ENCODE measurements at places on chromosomes 4 and X.

DNA sequence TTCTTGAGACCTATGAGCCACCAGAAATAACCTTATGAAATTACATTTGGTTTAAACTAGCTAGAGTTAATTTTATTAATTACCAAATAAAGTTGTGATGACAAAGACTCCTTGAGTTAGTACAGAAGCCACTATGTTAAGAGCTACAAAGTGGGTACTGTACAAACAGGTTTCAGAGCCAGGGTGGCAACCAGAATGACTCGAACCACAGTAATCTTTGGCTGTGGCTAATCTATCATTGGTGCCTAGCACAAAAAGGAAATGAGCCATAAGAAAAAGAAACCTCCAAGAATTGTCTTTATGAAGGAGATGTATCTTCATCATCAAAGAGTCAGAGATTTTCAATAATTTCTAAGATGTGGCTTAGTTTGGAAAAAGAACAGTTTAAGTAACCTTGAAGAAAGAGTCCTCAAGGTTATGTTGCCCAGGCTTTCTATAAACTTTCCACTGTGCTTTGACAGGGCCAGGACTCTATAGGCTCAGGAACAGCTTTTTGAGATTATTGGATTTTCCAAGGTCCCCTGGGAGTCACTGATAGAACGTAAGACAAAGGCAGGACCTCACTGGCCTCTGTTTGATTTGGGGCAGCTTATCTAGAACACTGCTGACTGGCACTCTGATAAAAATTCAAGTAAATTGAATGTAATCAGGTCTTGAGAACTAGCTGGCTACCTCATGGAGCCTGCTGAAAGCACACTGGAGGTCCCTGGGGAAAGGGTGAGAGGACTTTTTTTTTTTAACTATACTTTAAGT, 777.7 kb downstream of the STIM2 start:
- no peak for DNase-seq

DNA sequence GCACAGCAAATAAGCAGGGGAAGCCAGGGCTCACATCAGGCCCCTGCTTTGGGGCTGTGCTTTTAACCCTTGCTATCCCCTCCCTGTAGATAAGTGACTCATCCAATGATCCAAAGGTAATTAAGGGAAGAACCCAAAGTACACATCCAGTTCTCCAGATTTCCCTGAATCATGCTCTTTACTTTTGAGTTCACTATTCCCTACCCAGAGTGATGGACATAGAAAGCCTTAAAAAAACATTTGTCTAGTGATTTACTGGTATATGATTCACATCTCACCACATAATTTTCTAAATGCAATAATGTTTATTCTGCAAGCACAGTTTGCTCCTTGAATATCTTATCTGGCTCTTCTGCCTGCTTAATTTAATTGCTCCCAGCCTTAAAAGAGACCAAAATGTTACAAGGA, 136.2 kb downstream of the PPP3CA start:
- DNase-seq: no peak

- no peak for DNase-seq
These were observed 10.1 kb downstream of the SCARB2 start for GRCh38 chr4:76203541-76203940.

DNA sequence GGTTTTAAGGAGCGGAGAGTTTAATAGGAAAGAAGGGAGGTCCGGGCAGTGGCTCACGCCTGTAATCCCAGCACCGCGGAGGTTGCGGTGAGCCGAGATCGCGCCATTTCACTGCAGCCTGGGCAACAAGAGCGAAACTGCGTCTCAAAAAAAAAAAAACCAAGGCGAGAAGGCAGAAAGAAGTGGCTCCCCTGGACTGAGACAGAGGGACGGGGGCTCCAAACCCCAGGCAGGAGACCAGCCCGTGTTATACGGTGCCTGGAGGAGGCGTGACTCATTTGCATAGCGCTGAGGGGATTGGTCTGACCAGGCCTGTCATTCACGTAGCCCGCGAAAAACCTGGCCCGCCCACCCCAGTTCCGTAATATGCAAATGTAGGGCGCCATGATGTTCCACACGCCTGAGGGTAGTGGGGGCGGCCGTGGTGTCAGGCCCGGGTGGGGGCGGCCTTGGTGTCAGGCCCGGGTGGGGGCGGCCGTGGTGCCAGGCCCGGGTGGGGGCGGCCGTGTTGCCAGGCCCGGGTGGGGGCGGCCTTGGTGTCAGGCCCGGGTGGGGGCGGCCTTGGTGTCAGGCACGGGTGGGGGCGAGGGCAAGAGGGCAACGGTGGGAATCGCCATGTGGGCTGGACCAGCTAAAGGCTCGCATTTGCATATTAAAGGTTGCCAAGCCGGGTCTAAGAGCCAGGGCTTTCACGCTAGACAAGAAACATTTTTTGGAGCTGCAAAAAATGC, 2.1 kb downstream of the PLCXD1 start:
- peak; percentile 94 for DNase-seq

DNA sequence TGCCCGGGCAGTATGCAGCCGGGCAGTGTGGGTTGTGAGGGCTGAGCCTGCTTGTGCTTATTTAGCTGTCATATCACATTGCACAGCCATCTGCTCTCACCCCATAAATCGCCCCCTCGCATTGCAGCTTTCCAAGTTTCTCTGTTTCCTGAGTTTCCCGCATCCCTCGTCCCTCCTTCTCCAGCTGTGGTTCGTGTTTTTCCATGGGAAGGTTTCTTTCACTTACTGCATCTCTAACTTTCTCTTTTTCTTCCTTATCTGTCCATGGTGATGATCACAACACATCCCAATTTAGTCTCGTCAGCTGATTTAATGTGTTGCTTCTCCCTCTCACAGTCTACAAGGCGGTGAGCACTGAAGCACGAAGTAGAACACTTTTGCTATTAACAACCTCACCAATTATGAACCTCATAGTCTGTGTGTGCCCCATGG, 118.1 kb downstream of the ENPP6 start:
- DNase-seq: no peak

- no peak for DNase-seq
These were observed 6.0 kb upstream of the VSIG4 start for GRCh38 chrX:66045894-66046293.

- no peak for DNase-seq
These were observed 316.3 kb downstream of the DCTD start for GRCh38 chr4:182600856-182601255.

- no peak for DNase-seq
These were observed 39.9 kb upstream of the TMEM192 start for GRCh38 chr4:165152527-165152926.

DNA sequence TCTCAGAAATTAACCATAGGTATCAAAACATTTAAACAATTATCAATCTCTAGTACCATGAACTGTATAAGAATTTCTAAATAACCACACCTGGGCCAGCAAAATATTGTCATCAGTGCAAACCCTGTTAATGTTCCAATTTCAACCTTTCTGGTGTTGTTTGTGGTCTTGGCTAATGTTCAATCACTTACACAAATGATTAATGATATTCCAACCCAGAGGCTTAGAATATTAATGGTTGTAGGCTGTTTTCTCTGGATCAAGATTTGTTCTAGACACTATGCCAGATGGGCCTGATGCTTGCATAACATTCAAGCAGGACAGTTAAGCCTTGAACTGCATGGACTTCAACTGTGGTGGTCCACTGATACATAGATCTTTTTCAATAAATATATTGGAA, 69.1 kb downstream of the HS3ST1 start:
- no peak for DNase-seq

DNA sequence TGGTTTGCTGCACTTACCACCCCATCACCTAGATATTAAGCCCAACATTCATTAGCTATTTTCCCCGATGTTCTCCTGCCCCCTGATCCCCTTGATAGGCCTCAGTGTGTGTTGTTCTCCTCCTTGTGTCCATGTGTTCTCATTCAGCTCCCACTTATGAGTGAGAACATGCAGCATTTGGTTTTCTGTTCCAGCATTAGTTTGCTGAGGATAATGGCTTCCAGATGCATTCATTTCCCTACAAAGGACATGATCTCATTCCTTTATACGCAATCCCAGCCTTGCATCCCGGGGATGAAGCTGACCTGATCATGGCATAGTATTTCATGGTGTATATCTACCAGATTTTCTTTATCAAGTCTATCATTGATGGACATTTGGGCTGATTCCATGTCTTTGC, 99.0 kb upstream of the DCAF12L2 start:
- no peak for DNase-seq

DNA sequence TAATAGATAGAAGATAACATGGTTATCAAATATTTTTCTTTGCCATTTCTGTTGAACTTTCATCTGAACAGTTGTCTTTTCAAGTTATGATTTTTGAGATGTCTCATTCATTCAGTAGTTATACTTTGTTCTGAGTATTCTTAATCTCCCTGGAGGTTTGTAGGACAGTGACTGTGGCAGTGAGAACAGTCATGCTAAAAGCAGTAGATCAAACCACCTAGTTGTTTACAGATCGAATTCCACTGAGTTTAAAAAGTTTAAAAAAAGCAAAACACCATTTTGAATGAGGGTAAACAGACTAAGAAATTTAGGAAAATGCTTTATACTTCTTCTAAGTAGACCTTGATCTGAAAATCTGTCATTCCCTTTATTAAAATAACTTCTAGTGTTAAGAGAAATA, 107.2 kb downstream of the CEP135 start:
- no peak for DNase-seq

DNA sequence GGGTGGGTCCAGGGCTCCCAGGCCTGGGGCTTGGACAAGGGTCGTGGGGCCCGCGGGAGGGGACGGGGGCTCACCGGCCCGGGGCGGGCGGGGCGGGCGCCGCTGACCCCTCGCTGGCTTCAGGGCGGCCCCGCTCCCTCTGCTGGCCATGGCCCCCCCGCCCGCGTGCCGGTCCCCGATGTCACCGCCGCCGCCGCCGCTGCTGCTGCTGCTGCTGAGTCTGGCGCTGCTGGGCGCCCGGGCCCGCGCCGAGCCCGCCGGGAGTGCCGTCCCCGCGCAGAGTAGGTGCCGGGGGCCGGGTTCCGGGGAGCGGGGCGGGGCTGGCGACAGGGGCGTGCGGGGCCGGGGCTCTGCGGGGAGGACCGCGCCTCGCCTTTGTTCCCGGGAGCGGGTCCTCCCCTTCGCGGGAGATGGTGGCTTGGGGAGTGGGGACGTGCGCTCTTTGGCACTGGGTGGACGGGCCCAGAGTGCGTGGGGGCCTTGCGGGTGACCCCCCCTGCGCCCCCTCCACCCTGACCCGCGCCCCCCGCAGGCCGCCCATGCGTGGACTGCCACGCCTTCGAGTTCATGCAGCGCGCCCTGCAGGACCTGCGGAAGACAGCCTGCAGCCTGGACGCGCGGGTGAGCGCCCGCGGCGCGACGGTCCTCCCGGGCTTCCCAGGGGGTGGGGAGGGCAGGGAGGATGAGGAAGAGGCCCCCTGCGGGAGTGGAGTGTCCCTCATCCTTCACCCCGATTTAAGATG, 16.8 kb upstream of the NAT8L start:
- peak; percentile 58 for DNase-seq

DNA sequence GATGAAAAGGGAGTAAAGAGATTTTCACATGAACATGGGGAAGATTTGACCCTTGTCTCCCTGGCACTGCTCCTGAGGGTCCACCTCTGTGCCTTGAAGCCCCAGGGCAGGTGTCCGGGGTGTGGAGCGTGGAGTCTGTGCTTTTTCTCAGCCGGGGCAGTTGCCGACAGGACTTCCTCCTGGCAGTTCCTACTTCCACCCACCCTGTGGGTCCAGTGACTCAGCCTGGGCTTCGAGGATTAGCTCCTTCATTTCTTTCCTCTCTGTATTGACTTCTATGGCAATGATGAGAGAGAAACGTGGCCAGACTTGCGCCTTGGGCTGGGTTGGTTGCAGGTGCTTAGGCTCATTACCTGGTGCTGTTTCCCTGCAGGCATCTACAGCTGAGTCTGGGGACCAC, 35.9 kb upstream of the CLCN4 start:
- no peak for DNase-seq

DNA sequence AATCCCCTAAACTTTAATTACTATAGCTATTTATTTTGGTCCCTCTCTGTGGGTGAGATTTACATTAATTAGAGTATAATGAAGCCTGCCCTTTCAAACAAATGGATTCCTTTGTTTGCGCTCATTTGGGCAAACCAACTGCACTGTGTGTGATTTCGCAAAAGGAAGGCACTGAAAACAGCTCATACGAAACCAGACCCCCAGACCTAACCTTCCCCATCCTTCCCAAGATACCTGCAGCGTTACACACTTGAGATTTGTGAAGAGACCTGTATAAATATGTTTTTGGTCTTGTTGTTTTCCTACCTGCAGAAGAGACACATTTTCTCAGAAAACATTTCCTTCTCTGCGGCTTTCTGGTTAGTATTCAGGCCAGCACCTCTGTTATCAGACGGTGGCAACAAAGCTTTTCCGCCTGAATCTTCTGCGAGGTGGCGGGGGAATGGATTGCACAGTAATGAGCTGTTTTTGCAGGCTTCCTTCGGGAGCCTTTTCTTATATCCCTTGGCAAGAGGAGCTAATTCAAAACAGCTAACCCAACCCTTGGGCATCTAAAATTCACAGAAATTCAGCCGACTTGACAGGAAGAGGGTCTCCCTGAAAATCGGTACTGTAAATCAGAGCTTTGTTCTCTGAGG, 47.6 kb downstream of the CBLL2 start:
- DNase-seq: no peak

GRCh38 chr4:77097611-77098010, 21.8 kb upstream of the CCNI start:
- DNase-seq: no peak

DNA sequence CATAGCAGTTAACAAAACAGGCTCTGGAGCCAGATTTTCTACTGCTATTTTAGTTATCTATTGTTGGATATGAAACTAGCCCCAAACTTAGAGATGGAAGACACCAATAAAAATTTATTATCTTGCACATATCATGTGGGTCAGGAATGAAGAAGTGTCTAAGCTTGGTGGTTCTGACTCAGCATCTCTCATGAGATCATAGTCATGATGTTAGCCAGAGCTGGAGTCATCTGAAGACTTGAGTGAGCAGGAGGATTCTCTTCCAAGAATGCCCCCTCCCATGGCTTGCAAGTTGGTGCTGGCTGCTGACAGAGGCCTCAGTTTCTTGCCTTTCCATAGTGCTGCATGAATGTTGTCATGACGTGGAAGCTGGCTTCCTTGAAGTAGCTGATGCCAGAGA, 68.2 kb upstream of the TAPT1 start:
- DNase-seq: no peak

GRCh38 chrX:46637938-46638337, 64.4 kb downstream of the CHST7 start:
- DNase-seq: no peak

DNA sequence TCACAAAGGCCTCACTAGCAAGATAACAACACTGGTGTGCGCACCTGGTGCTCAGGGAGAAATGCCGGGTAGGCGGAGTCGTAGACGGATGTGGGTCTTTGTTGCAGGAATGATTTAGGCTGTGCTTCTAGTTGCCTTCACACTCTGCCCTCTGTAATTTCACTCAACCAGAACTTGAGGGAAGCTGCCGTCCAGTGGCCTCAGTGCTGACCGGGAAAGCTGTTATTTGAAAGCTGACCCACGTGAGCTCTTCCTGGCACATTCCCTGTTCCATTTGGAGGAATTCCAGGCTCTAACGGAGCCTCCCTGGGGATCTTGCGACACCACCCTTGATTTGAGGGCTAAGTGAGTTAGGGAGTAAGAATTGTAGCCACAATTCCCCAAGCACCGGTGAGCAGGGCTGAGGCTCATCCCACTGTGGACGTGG, 15.9 kb downstream of the SH3TC1 start:
- no peak for DNase-seq
